ENCODE measurements at places on chromosomes 2 and 18. TPM values are rescaled to one million over a fixed set of nuclear protein-coding genes. Genes with fewer than 3 reads are reported as not detected.

Gene KCNE4
- 6.0 TPM for polyA plus RNA-seq

Gene LYPD1
- 5.0 TPM for polyA plus RNA-seq

Gene MARCO
- polyA plus RNA-seq: 1.9 TPM

Gene FHOD3
- 37.2 TPM for polyA plus RNA-seq

Gene MYCN
- 5.2 TPM for polyA plus RNA-seq

Gene HAT1
- 44.0 TPM for polyA plus RNA-seq

Gene REG1B
- polyA plus RNA-seq: not detected

Gene OTOS
- polyA plus RNA-seq: not detected

Gene GALNT5
- 3.9 TPM for polyA plus RNA-seq

Gene LINC00305
- not detected for polyA plus RNA-seq

Gene SP9
- polyA plus RNA-seq: 0.62 TPM

Gene UGT1A4
- polyA plus RNA-seq: not detected

Gene PAIP2B
- polyA plus RNA-seq: 5.3 TPM

Gene TTN
- polyA plus RNA-seq: 340 TPM

Gene KCNG2
- 0.38 TPM for polyA plus RNA-seq

Gene TMEM17
- polyA plus RNA-seq: 3.0 TPM

Gene GPATCH11
- polyA plus RNA-seq: 8.5 TPM

Gene RAB6C
- not detected for polyA plus RNA-seq

Gene UGT1A8
- not detected for polyA plus RNA-seq

Gene SH2D6
- polyA plus RNA-seq: 0.75 TPM

Gene AQP12B
- polyA plus RNA-seq: 1.6 TPM

Gene RIT2
- not detected for polyA plus RNA-seq

Gene TMEM182
- polyA plus RNA-seq: 172 TPM

Gene CNOT9
- 33.1 TPM for polyA plus RNA-seq

Gene KCTD18
- polyA plus RNA-seq: 10.9 TPM

Gene PDE1A
- 10.4 TPM for polyA plus RNA-seq

Gene CHST9
- polyA plus RNA-seq: 0.34 TPM

Gene CERKL
- 5.9 TPM for polyA plus RNA-seq

Gene VSNL1
- 9.4 TPM for polyA plus RNA-seq

Gene TXNDC2
- not detected for polyA plus RNA-seq

Gene KRTCAP3
- polyA plus RNA-seq: 1.5 TPM

Gene NT5C1B
- 0.43 TPM for polyA plus RNA-seq

Gene ZNF407
- 7.5 TPM for polyA plus RNA-seq

Gene PLEK
- 6.8 TPM for polyA plus RNA-seq

Gene LTBP1
- 62.8 TPM for polyA plus RNA-seq

Gene SMCHD1
- polyA plus RNA-seq: 28.9 TPM

Gene BMP10
- polyA plus RNA-seq: not detected

Gene GRB14
- 2.6 TPM for polyA plus RNA-seq

Gene HMSD
- not detected for polyA plus RNA-seq

Gene TRIM43
- polyA plus RNA-seq: not detected

Gene FAM124B
- polyA plus RNA-seq: 5.2 TPM

Gene GPBAR1
- 1.5 TPM for polyA plus RNA-seq

Gene SULT1C4
- polyA plus RNA-seq: 15.7 TPM

Gene ALPI
- not detected for polyA plus RNA-seq

Gene OR6B2
- polyA plus RNA-seq: not detected

Gene REEP1
- polyA plus RNA-seq: 77.5 TPM

Gene C2orf78
- polyA plus RNA-seq: not detected

Gene RFTN2
- polyA plus RNA-seq: 14.4 TPM

Gene GAL3ST2
- polyA plus RNA-seq: not detected

Gene ADGRF3
- 0.18 TPM for polyA plus RNA-seq

Gene ZNF513
- polyA plus RNA-seq: 14.4 TPM

Gene CDCA7
- polyA plus RNA-seq: 35.6 TPM

Gene PLCL1
- 16.6 TPM for polyA plus RNA-seq

Gene SFT2D3
- not detected for polyA plus RNA-seq

Gene HTR2B
- polyA plus RNA-seq: 0.31 TPM

Gene ASB18
- 4.9 TPM for polyA plus RNA-seq
